ENCODE measurements at places on chromosomes 1 and 21.
A peak's percentile ranks its signal among the peaks of the same experiment; 100 is the strongest.

- DNase-seq, result peak; percentile 49
Observed at GRCh38 chr1:171644805-171645483, 7.5 kb downstream of the MYOC start.

GRCh38 chr21:23960769-23961168 lies 1646.5 kb downstream of the MRPL39 start:
- DNase-seq, result no peak

DNA sequence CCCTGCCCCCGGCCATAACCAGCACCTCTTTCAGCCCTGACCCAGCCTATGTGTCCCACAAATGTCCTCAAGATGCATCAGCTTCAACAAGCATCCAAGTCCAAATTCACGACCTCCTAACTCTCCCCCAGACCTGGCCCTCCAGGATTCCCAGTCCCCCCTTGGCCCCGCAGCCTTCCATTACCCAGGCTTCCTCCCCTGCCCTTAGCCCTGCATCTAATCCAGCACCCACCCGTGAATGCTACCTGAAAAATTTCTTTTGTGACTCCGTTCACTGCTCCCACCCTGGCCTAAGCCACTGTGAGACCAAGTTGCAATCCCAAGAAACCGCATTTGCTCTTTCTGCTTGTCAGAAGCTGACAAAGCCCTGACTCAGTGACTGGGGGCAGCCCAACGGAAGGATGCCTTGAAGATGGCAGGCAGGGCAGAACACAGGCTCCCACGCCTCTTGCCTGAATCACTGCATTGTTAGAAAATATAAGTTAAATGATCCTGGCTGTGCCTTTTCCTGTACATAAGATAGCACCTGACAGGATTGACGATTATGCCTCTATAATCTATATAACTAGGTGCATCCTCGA lies 939 bp upstream of the MFAP2 start:
- DNase-seq, result no peak

GRCh38 chr1:208157769-208158168 lies 86.4 kb downstream of the PLXNA2 start:
- DNase-seq, result no peak

- no peak for DNase-seq
Observed at GRCh38 chr1:171155484-171155883, 29.6 kb upstream of the FMO2 start.

GRCh38 chr21:33111577-33111976 lies 41.6 kb downstream of the OLIG1 start:
- DNase-seq, result no peak

DNA sequence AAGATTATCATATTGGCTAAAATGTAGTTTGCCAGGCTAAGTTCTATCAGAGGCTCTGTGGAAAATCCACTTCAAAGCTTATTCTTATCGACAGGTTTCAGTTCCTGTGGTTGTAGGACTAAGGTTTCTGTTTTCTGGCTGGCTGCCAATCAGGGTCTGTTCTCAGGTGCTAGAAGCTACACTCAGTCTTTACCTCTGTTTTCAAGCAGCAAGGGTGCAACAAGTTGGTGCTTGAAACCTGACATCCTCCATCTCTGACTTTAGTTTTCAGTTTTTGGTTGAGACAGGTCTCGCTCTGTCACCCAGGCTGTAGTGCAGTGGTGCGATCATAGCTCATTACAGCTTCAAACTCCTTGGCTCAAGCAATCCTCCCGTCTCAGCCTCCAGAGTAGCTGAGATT lies 15.3 kb upstream of the TMCO2 start:
- DNase-seq, result peak; percentile 94

DNA sequence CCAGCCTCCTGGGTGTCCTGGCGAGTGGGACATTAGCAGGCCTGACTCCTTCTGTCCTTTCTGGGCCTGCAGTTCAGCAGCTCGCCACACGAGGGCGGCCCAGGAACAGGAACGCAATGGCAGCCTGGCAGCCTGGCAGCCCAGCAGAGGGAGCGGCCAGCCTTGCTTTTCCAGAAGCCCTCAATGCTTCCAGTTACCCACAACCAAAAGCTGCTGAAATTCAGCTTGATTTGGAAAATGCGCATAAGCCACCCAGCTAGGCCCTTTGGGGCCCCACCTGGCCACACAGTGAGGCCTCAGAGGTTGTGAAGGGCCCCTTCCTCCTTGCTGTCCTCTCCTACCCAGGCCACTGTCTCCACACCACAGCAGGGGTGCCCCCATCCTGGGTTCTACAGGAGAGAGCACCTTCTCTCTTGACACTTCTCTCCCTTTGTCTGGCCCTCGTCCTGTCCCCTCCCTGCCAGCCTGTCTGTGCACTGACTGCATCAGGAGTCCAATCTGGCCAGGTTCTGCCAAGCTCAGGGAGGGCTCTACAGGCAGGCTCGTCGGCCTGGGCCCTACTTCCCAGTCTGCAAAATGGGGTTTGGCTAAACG lies 103.4 kb upstream of the VAMP3 start:
- peak; percentile 11 for DNase-seq

DNA sequence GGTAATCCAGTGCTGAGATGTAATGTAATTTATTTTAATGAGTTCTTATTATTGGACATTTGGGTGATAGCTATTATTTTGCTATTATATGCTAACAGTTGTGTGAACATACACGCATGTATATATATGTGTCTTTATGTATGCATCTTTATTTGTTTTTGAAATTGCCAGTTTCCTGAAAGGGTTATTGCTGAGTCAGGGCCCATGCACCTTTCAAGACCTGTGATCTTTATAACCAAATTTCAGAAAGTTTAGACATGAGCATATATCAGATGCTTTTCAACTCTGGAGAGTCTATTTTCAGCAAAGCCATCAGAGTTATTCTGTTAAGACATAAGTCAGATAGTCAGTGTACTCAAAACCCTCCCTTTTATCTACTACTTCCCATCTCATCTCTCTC lies 265.6 kb upstream of the GREM2 start:
- no peak for DNase-seq

- no peak for DNase-seq
Observed at GRCh38 chr1:8025061-8025670, 943 bp downstream of the ERRFI1 start.

GRCh38 chr1:18400347-18401102 lies 80.2 kb upstream of the KLHDC7A start:
- DNase-seq, result no peak

DNA sequence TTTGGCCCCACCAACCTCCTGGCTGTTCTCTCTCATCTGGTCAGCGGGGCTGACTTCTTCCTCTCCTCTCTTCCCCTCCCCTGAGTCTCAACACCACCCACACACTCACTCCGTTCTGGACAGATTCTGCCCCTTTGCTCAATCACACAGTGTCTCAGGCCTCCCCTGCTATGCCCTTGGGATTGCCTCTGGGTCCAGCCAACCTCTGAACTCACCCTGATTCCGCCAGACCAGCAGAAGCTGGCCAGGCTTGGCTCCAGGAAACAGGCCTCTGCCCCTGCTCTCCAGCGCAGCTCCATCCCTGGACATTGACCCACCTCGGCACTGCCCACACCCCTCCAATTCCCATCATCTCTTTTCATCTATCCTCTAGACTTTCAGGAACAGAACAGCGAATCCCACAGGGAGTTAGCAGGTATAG lies 22.1 kb downstream of the AHDC1 start:
- no peak for DNase-seq

All from GM12878 (cell line).